ENCODE measurements at places on chromosomes 3 and 15.

- peak; percentile 55 for DNase-seq
These were observed 551 bp downstream of the NCBP2 start for GRCh38 chr3:196941729-196942225.

GRCh38 chr3:72630327-72630968 lies 217.8 kb downstream of the SHQ1 start:
- no peak for DNase-seq

GRCh38 chr3:128607710-128608048 lies 42.9 kb downstream of the RPN1 start:
- no peak for DNase-seq

GRCh38 chr3:129536804-129537203 lies 6.2 kb upstream of the H1-8 start:
- no peak for DNase-seq

DNA sequence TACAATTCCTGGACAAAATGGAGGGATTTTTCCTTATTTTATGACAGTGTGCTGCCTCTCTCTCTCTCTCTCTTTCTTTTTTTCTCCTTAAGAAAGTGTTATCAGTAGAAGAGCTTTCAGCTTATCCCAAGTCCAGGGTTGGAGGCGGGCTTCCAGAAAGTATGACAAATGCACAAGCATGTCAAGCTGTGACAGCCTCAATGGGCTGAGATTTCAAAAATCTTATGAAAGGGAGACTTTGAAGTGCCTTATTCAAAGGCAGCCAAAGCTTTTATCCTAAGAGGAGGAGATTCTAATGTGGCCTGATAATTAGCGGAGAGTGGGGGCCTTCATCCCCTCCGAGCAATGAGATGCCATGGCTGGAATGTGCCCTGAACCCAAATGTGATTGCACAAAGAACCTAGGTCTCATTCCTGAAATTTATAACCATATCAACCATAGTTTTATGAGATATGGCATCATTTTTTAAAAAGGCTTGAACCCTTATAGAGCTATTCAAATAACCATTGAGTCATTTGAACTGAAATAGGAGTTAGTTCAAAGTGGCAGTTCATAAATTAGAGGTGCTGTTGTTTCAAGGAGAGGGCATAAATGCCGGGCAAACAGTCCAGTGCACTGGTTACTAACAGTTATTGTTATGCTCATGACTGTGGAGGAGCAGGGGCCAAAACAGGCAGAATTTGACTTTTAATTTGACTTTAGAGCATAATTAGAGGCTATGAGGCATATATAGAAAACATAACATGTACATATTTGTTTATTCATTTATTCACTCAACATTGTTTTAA lies 261.6 kb upstream of the THRB start:
- no peak for DNase-seq

- no peak for DNase-seq
These were observed 31.0 kb upstream of the THSD4 start for GRCh38 chr15:71084264-71084663.

GRCh38 chr3:38404286-38404685 lies 49.4 kb upstream of the ACVR2B start:
- DNase-seq = no peak

DNA sequence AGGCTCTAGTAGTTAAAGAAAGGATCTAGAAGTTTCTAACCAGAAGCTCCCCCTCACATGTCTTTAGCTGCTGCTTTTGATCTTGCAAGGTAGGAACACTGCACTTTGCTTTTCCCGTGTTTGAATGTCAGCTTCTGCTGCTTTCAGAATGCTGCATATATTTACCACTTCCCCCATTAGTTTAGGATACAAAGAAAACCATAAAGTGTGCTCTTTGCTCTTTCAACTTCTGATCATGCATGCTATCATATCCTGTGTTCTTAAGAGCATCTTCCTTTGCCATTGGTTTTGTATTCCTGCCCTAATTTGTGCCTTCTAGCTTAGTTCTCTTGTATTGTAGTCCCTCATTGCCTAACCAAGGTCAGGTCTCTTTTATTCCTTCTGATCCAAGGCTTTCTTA lies 43.3 kb downstream of the ZNF609 start:
- no peak for DNase-seq

DNA sequence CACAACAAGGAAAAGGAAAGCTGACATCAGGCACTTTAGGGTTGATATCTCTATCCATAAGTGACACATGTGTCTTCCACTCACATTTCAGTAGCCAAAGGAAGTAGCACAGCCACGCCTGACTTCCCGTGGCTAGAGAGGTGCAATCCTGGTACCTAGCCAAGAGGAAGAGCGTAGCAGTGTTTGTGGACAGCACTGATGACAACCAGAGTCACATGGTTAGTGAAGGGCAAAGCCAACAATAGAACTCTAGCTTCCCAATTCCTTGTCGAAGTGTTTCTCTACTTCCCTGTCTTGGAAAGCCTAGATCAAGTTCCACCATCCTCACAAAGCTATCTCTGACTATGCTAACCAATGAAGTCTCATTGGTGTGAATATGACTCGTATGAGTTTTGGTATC lies 189.2 kb downstream of the RSL24D1 start:
- no peak for DNase-seq

- DNase-seq = no peak
These were observed 316.4 kb downstream of the THSD4 start for GRCh38 chr15:71431343-71432336.

DNA sequence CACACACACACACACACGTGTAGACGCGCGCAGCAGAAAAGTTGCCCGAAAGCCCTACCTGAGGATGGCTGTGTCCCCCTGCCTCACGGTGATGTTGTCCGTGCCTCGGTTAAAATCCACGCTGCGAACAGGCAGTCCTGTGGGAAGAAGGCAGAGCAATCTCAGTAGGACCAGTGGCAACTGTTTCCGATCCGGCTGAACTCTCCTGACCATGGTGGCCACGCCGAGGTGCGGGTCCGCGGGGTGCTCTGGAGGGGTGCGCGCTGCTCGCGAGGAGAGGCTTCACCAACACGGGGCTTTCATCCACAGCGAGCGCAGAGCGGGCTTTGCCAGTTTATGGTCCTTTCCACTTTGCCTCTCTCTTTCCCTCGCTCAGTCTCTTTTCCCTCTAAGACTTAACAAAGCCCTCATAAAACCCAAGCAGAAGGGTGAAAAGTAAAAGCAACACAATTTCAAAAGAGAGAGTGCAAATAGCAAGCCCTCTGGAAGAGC lies 422 bp downstream of the LSAMP start:
- DNase-seq = no peak

DNA sequence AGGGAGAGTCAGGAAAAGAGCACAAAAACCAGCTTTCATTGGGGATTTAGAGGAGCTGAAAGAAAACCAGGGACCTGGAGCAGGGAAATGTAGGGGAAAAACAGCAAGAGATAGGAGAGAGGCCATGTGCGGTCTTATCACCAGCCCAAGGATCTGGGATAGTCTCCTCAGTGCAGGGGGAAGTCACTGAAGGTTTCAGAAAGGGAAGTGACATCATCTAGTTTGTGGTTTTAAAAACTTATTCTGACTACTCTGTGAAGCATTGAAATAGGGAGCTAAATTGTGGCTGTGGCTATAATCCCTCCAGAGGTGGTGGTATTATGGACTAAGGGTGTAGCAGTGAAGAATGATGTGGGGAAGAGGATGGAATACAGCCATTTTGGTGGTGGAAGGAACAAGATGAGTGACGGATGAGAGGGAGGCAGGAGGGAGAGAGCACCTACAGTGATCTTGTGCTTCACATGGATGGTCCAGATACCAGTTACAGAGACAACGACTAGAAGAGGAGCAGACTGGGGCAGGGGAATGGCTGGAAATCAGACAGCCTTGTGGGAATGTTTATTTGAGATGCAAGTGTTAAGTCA lies 72.7 kb downstream of the HMG20A start:
- no peak for DNase-seq

DNA sequence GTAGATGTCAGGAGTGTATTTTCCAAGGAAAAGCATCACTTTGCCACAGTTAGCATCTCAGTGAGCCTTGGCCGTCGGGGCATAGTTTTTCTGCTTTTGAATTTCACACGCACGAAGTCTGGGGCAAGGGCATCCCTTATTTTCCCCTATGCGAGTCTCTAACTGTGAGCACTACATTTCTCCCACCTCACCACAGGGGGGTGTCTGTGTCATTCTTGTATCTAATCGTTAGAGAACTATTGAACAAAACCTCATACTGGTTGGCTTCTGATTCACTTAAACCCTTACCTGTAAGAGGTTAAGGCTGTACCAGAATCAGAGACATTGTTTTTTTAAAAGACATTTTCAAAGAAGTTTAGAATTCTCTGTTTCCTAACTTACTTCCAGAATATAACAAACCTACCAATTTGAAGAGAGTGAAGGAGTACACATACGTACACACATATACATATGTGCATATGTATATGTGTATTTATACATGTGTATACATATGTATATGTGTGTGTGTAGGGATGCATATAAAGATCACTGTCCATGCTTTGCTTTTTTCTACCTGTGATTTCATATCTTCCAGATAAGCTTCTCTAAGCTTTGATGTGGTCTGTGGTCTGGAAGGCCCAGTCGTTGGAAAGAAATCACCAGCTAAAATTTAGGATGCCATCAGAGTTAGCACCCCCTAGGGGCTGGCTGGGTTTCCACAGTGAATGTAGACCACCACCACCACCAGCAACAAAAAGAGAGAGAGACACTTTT lies 49.4 kb downstream of the MYZAP start:
- DNase-seq = no peak

- DNase-seq = peak; percentile 28
These were observed 178.8 kb downstream of the NSMCE3 start for GRCh38 chr15:29090617-29091466.

DNA sequence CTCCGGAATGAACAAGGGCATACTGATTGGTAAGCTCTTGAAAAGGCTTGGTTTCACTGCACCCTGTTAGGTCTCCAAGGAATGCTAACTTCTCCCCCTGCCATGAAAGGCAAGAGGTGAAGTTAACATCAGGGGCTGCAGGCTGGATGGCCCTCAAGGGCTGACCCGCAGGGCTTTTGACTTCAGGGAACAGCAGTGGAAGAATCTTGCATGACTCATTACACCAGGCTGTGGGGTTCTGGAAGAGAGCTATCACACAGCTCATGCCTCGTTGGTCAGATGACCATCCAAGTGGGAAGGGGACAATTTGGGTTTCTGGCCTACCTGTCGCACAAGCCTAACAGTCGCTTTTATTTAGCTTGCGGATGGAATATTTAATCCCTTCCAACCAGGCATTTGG lies 23.6 kb upstream of the ATG7 start:
- no peak for DNase-seq

DNA sequence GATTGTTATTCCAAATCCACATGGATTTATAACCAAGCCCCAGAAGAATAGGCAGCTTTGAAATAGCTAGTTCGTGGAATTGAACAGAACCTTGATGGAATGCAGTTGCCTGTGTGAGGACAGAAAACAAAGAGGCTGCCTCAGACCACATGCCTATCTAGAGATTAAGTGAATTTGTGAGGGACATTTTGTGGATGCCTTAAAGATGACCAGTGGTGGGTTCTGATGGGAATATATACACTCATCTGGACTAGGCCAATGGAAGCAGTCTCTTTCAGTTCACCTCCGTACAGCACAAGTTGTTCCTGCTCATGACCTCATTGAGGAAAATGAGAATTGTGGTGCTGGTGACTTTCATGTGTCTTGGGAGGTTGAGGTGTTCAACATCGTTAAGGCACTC lies 63.2 kb upstream of the PYDC2 start:
- no peak for DNase-seq

GRCh38 chr3:194756791-194757325 lies 71.2 kb downstream of the FAM43A start:
- no peak for DNase-seq

GRCh38 chr15:69337138-69337537 lies 38.4 kb downstream of the PAQR5 start:
- no peak for DNase-seq

DNA sequence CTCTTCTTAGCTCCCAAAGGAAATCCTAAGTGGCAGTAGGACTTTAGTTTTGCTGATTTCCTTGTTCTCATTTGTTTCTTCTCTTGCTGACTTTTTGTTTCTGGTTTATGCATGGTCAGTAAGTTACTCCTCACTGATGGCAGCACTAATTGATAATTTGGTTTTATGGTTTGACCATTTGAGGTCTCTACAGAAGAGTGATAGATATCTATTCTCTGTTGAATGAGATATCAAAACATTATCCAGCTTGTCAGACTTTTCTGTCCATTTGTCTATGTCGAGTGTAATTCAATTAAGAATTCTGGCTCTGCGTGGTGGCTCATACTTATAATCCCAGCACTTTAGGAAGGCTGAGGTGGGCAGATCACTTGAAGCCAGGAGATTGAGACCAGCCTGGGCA lies 84.5 kb upstream of the PLXND1 start:
- DNase-seq = no peak

DNA sequence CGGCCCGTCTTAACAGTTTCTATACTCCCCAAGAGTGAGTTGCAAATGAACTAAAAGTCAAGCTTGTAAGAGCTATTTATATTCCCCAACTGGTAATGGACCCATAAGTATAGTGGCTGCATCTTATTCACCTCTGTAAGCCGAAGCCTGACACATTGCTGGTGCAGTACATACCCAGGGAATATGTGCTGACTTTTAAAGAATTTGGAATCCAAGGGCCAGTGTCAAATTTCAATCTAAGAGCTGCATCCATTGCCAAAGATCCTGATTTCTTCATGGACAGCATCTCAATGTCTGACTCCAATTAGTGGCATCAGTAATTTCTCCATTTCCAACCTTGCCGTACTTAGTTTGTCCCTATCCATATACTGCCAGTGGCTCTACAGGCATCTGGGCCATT lies 42.0 kb downstream of the FRMD4B start:
- no peak for DNase-seq

GRCh38 chr3:156304406-156304805 lies 184.0 kb downstream of the KCNAB1 start:
- DNase-seq = no peak

DNA sequence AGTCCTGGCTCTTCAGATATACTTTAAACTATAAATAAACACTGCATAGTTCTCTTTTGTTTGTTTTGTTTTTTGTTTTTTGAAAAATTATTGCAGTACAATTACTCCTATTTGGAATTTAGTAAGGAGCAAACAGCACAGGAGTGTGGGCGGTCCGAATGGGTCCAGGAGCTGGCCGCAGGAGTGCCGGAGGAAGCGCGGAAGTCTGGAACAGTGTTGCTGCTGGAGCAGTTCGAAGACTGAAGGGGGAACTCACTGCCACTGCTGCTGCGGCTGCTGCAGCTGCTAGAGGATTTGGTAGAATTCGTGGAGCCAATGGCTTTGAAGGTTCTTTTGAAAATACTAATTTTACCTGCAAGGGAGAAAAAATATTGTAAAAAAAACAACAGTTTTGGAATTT lies 329.9 kb downstream of the ZNF385D start:
- DNase-seq = no peak
